ENCODE measurements at places on chromosomes 4 and X.

- no peak for DNase-seq
These were observed 369.4 kb upstream of the NDST3 start for GRCh38 chr4:117664706-117665444.

DNA sequence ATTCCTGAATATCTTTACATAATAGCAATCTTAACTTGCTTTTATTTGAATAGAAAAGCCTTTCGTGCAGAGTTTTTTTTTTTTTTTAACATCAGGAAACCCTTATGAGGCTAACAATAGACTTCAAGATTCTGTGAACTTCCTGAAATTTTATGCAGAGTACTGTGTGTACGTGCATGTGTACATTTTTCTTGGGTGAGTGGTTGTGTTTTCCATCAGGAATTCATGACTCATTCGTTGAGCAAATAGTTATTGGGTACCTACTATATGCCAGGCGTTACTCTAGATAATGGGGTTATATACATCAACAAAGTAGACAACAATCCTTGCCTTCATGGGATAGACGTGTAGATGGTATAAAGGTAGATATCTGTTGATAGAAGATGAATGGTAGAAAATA, 59.1 kb downstream of the MRPL1 start:
- DNase-seq, result peak; percentile 86

DNA sequence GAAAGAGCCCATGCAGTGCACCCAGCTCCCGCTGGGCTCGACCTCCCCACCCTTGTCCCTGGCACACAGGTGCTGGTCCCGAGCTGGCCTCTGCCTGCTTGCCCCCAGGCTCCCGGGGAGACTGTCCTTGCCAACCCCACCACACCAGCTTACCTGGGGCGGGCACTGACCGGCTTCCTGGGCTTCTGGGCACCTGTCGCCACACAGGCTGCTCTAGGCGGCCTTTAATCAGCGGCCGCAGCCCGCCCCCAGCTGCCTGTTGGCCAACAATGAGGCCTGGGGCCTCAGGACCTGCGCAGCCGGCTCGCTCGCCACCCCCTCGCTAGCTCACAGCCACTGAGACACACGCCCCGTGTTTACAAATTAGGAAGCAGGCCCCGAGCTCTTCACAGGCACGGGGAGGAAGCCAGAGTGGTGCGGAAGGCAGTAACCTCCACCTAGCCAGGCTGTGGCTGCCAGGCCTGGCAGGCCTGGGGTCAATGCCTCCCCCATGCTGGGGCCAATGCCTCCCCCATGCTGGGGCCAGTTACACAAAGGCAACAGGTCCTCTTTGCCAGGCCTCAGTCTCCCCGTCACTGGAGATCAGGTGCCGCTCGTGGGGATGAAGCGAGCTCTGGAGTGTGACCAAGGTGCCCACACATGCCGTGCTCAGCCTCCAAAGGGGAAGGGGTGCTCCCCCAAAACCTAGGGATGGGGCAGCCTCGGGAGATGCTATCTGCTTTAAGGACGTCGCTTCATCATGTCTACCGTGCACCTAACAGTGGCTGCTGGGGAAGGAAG, at the start of gene TREX2:
TREX2 (minus strand) TSS at position 201 of the 780 bp plus-strand sequence. CDS start 626 bp downstream, outside the sequence.
- no peak for DNase-seq

- no peak for DNase-seq
These were observed 12.6 kb upstream of the JADE1 start for GRCh38 chr4:128796934-128797333.

DNA sequence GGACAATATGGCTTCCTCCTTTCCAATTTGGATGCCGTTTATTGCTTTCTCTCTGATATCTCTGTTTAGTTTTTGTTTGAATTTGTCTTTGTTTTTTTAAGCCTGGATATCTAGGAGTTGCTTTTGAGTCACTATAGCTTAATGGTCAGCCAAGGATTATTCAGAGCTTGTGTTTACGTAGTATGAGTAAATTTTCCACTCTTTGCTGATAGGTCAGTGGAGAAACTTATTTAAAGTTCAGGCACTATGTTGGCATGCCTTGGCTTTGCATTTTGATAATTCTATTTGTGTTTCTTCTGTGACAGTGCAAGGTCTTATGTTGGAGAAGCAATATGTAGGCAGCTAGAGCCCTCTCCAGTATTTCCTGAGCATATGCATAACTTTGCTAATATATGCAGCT, 315.2 kb downstream of the GRID2 start:
- no peak for DNase-seq

DNA sequence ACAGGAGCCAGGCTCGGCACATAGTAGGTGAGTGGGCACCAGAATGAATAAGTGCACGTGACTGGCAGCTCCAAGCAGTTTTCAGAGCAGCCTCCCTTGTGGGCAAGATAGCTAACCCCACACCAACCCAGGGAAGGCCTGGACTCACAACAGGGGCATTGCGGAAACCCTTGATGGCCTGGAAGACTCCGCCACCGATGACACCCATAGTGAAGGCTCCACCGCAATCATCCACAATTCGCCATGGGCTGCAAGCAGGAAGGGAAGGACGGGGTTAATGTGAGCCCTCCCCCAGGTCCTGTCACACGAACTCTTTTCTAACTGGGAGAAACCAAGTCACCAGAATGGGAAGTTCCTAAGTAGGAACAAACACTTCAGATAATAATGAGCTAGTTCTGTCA, 957 bp downstream of the TIMM17B start:
- DNase-seq, result no peak

DNA sequence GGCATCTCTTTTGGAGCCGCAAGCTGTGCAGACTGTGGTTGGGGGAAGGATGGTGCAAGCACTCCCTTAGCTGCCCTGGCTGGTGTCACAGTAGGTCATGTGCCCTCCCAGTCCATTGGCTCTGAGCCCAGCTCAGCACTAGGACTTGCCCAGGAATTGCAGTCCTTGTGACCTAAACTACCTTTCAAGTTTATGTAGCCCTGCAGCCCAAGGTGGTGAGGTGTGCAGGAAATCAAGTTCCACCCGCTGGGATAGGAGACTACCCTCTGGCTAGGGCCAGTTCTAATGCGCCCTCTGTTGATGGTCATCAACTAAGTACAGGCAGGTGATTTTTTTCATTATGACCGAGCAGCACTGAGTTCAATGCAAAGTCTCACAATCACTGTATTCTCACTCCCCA, 335.2 kb downstream of the UBE2NL start:
- DNase-seq, result no peak

DNA sequence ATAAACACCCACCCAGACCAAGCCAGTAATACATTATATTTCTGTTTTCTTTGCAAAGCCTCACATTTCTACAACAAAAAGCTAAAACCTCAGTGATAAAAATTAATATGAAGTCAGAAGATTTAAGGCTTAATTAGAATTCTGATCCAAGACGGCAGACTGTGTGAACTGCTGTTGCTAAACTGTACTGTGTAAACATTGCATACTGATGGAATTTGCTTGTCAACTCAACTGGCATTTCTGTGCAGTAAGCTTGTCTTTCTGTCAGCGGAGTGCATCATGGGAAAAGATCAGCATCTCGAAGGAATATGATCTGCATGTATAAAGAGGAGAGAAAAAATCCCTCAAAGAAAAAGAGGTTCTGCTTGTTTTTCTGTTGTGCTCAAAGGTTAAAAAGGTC, 69.4 kb upstream of the SPANXB1 start:
- no peak for DNase-seq

GRCh38 chr4:52912608-52913007, 50.5 kb downstream of the RASL11B start:
- DNase-seq, result no peak

- DNase-seq, result no peak
These were observed 18.9 kb downstream of the C4orf50 start for GRCh38 chr4:5999356-5999755.

- peak; percentile 9 for DNase-seq
These were observed 108.2 kb upstream of the ADRA2C start for GRCh38 chr4:3657902-3658529.

DNA sequence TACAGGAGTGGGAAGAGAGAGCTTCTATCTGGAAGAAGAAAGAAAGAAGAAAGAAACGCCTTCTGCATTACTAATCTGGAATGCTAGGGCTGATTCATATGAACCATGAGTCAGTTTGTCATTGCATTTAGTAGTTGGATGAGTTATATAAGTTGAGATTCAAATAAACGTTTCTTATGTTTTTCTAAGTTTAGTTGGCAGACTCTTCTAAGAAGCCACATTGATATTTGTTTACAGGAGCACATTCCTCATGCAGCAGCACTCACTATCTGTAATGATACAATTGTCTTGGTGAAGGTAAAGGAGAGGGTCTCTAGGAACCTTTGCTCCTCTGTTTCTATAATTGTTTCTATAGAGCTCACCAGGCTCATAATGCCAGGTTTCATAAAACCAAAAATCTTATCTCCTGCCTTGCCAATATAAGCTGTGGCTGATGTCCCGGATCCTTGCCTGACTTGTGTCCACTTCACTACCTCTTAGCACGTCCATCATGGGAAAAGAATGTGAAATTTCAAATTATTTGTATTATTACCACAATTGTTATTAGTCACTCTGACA, 39.5 kb downstream of the HOPX start:
- peak; percentile 69 for DNase-seq

DNA sequence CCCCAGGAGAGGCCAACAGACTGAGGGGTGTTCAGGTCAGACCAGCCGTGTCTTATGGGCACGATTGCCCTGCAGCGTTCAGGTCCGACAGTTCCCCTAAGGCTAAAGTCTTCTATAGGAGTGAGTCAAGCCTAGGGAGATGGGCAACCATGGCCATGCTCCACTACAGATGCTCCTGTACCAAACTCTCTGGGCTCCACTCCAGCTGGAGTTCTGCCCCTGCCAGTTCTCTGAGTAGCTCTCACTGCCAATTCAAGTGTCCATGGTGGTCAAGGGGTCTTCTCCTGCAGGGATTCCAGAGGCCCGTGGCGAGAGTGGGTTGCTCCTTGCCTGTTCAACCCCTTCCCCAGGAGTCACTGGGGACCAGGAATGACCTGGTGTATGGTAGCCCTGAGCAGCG, 38.2 kb downstream of the BEX3 start:
- no peak for DNase-seq

DNA sequence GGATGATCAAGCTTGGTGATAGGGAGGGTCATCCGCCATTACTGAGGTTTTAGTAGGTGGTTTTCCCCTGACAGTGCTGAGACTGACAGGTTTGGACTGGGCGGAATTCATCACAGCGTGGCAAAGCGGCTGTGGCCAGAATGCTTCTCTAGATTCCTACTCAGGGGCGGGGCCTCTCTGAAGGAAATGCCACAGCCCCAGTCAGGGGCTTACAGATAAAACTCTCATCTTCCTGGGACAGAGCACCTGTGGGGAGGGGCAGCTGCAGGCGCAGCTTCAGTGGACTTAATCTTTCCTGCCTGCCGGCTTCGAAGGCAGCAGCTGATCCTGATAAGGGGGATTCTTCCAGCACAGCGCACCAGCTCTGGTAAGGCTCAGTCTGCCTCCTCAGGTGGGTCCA, 316.7 kb downstream of the RPA4 start:
- no peak for DNase-seq

DNA sequence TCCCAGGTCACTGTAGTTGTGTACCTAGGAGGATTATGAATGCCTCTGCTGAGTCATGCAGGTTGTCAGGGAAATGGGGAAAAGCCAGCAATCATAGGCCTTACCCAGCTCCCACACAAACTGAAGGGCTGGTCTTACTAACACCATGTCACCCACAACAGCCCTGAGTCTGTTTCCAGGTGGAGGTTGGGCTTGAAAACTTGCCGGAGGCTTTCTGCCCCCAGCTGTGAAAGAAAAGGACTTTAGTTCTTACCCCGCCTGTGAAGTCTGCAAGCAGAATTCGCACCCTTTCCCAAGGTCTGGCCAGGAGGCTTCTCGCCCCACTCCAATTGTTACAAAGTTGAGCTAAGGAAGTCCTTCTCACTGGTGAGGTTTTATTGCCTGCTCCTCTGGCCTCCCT, 143.9 kb downstream of the RPS6KA6 start:
- no peak for DNase-seq

DNA sequence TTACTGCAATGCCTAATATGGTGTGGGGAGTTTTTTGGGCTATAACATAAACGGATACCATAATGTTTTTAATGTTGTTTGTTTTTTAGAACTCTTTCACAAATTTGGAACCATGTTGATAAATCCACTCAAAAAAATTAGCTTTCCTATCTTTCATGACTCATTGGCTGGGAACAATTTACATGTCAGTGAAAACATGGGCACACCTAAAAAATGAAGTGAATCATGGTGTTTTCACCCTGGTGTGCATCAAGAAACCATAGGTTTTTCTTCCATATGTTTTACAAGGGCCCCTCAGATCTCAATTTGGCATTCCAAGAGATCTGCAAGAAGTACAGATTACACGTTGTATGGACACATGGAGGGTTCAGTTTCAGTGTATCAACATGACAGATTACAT, 207.1 kb downstream of the NWD2 start:
- DNase-seq, result no peak

- DNase-seq, result no peak
These were observed 133.8 kb downstream of the PDGFC start for GRCh38 chr4:156837625-156838345.

- no peak for DNase-seq
These were observed 5.0 kb downstream of the UVSSA start for GRCh38 chr4:1351854-1352566.

DNA sequence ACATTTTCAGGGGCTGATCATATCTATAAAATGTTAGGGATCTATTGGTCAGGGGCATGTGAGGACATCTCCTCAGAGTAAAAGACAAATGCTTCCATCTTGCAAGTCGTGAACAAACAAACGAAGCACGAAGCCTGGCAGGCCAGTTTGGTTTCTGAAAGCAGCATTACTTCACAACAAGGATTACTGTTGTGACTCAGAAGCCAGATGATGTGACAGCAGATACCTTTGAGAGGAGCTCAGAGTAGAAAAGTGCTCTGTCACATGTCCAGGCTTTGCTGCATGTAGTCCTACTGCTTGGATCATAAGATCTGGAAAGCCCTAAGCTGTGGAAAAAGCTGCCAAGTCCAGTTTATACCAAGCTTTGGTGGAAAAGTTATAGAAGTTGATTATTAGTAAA, 1827.2 kb downstream of the ARAP2 start:
- no peak for DNase-seq
